ENCODE measurements at places on chromosomes 2 and 18.

- DNase-seq = no peak
Measured at GRCh38 chr2:33343387-33343895, 133.0 kb upstream of the RASGRP3 start.

DNA sequence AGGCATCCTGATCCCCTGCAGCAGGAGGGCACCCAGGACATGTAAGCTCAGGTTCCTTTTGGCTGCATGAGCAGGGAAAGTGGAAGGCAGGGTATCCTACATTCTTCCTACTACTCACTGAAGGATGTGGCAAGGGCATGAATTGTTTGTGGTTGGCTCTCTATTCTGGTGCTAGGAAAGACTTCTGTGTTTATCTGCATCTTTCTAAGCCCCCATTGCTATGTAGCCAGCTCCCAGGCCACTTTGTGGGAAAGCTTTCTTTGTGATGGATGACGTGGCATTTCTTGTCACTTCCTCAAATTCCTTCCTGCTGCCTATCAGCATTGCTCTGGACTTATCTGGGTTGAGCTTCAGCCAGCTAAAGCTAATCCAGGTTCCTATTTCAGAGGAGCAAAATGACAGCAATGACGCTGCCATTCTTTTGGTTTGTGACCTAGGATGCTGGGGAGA is 46.2 kb downstream of the MEIS1 start:
- no peak for DNase-seq

DNA sequence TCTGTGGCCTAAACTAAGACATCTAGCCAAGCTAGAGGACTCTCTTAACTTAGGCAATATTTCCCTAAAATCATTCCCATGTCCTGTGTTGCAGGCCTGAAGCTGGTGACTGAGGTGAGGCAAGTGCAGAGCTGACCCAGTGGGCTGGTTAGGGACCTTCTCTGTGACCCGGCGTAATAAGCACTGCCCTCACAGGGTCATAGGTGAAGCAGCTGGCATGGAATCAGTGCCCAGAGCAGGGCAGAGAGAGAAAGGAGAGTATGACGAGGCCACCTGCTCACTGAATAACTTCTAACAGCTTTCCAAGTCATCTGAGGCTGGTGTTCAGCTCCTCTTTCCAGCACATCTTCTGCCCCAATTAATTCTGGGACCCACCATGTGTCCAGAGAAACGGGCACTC is 197.0 kb downstream of the ANAPC1 start:
- no peak for DNase-seq

DNA sequence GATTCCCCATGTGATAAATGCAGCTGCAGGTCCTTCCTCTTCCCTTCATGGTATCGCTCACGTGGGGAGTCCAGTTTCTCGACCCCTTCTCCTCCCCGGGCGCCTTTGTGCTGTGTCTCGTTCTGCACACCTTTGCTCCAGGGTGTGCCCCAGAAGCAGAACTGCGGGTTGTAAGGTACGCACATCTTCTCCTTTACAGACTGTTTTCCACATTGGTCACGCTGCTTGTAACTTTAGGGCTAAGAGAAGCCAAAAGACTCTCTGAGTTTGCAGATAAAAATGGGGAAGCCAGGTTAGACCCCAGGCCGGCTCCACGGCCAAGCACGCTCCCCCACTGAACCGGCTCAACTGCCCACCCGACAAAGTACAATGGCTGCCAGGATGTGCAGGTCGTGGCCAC is 45.9 kb upstream of the TFCP2L1 start:
- DNase-seq = no peak

- DNase-seq = no peak
Measured at GRCh38 chr2:45354776-45355175, 256.3 kb downstream of the SRBD1 start.

GRCh38 chr2:190722835-190723234 is 74.0 kb downstream of the NAB1 start:
- DNase-seq = no peak

DNA sequence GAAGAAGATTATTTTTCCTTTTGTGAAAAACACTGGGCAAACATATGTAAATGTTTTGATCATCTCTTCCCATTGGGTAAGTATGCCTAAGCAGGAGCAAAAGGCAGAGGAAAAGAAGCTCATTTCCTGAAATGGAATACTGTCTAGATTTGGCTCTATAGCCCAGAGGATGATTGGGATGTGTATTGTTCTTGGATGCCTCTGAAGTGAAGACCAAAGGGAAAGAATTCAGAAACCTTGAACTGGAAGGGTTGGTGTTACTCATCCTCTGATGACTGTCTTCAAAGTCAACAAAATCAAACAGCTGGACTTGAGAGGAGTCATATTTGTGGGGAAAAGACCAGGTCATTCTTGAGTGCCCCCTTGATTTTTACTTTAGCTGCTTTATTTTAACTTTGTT is 112.6 kb upstream of the NT5C1B start:
- DNase-seq = no peak

DNA sequence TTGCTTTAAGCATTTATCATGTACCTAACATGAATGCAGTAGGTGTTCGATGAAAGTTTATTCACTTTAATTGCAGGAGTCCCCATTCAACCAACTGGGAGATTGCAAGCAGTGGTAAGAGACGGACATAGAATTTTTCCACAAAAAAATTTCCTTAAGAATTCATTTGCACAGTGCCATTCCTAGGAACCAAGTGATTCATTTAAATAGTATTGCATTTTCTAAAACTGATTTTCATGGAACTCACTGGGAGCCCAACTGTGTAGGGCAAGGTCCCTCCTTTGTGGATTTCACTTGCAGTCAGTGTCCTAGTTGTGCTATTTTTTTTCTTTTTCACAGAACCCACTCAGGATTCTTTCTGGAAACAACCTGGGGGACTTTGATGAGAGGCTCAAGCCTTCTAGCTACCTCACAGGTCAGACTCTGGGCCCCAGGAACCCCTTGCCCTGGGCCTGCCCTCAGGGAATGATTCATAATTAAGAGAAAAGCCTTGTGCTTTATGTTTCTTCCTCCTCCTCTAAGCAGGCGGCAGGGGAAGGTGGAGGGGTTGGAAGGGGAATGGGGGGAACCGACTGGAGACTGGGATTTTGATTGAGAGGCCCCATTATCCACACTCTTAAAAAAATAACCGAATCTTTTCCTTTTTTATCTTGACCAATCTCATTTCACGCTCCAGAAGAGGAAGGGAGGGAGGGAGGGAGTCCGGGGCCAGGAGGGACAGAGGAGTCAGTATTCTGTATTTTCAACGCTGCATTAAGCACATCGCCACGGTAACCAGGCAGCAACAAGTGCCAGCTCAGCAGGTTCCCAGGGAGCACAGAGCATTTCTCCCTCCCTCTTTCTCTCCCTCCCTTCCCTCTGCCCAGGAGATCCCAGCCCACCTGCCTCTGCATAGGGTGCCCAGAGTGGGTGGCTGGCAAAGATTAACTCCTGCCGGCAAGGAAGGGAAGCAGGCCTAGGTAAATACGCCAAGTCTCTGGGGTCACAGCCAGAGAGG is 51.8 kb downstream of the PSD4 start:
- no peak for DNase-seq

DNA sequence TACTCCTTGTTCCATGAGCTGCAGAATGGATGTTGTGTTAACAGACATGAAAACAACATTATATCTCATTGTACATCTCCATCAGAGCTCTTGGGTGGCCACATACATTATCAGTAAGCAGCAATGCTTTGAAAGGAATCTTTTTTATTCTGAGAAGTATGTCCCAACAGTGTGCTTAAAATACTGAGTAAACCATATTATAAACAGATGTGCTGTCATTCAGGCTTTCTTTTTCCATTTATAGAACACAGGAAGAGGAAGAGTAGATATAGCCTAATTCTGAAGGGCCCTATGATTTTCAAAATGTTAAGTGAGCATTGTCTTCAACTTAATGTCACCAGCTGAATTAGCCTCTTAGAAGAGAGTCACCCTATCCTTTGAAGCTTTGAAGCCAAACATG is 44.3 kb upstream of the CABYR start:
- DNase-seq = no peak

DNA sequence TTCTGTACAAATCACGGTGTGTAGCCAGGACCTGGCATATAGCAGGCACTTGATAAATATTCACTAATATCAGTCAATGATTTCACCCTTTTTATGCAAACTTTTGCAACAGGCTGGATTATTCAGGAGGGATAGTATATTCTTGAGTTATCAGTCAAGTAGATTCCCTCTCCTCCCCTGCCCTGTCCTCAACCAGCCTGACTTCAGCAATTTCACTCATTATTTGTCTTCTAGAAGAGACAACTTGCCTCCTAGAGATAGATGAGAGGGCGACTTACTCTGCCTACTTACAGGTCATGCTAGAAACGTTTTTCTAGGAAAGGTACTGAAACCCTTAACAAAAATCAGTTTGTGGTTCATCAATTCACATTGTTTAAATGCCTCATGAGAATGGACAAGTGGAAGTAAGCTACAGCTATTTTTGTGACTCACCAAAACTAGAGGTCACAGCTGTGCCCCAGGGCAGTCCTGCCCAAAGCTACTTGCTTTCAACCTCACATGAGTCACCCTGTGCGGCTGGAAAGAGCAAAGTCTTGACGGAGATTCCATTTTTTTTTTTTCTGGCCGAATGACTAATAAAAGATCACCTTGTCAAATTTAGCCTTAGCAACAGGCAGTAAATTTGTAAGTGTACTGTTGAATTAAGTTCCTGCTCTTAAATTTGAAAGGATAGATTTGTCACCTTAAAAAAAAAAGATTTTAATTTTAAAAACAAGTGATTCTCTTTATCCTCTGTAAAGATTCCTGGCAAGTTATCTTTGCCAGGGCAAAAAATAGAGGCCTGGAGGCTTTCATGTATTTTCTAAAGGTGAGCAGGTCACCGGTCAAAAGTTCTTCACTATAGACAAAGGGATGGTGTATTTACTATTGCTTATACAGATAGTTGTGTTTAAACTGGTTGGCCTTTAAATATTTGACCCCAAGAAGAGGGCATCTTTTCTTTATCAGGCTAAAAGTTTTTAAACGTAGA is 109.0 kb upstream of the SLC35G4 start:
- no peak for DNase-seq

DNA sequence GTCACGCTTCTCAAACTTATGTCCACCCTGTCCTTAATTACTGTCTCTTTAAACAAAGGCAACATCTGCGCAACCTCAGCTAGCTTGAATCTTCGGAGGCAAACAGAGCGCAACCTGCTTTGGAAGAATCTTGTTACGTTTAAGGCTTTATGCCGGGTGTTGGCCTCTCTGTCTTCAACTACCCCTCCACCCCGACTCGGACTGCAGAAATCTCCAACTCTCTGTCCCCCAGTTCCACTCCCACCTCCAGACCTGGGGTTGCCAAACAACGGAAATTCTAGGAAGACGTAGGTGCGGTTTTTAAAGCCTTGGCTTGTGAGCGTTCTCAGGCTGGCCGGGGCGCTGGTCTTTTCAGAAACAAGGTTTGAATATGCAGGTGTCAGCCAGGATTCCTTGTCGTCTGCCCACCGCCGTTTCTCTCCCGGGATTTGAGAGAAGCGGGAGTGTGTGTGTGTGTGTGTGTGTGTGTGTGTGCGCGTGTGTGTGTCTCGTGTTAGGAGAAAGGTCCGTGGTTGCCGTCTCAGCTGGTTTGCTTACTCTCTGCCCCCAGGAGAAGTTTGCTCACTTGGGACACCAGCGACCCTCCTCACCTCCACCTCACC is 1.1 kb upstream of the ONECUT2 start:
- no peak for DNase-seq
